Hematopoietic multipotent progenitor cell treated with erythropoietin and hydrocortisone succinate and interleukin-3 and kit ligand, for 15 days (in vitro differentiated cells): ENCODE measurements at places on chromosomes 12 and 14.

GRCh38 chr14:69317102-69317755 is 57.3 kb downstream of the GALNT16 start:
- DNase-seq: no peak

- no peak for DNase-seq
Measured at GRCh38 chr12:105335856-105336255, 5.4 kb downstream of the C12orf75 start.

DNA sequence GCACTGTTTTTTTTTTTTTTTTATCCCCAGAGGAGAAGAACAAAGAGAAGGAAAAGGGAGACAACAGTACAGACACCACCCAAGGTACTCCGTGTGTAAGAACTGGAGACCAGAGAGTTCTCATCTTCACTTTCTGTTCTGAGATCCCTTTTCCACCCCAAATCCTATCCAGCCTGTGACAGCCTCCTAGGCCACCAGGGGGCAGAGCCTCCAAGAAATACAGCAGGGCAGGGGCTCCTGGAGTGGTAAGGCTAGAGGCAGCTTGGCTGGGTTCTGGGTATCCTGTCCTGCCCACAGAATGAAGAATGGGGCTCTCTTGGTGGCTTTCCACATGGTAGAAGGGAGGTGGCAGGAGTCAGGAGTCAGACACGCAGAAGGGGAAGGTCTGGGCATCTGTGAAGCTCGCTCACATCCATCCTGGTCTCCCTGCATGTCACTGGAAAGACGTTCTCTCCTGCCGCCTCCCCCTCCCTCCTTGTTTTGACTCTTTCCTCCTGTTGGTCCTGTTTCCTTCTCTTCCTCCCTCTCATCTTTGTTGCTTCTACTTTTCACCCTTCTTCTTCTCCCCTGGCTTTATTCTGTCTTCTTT is 12.0 kb downstream of the CLSTN3 start:
- peak; percentile 65 for DNase-seq

DNA sequence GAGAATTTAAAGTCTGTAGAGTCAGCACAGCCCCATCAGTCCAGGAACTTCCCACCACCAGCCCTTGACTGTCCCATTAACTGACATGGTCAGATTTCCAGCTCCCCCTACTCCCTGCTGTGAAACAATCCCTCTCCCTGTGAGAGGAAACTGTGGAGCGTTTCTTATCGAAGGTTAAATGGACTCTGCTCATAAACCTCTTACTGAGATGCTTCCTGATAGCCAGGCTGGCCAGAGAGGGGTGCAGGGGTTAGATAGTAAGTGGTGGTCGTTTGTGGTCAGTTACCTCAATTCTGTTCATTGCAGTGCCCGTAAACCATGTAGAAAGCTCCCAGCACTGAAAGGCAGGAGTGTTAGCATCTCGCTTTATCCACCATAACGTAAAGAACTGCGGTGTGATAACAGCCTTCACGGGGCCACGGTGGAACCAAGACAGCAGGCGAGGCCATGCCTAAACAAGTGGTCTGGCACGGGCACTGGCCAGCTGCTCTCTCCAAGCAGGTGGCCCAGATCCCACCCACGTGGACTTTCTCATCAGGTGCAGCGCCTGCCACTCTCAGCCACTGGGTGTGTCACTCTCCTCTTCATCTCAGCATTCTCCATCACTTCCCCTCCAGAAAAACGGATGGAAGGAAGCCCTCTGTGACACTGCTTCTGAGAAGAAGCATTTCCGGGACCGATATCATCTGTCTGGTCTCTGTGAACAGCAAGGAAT is 102.2 kb downstream of the FBXL14 start:
- DNase-seq: no peak

DNA sequence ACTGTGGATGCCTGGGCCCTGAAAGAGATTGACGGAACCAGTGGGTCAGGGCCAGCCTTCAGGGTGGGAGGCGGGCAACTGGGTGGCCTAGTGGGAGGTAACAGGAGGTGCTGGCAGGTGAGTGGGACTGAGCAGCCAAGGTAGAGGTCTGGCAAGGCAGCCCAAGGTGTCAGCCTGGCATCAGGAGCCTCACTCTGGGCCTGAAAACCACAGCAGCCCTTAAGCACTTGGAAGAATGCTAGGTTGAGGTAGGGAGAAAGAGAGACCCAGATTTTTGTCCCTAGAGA is 315.8 kb upstream of the PRICKLE1 start:
- no peak for DNase-seq

GRCh38 chr12:109538191-109538863 is 35.0 kb downstream of the MMAB start:
- no peak for DNase-seq

DNA sequence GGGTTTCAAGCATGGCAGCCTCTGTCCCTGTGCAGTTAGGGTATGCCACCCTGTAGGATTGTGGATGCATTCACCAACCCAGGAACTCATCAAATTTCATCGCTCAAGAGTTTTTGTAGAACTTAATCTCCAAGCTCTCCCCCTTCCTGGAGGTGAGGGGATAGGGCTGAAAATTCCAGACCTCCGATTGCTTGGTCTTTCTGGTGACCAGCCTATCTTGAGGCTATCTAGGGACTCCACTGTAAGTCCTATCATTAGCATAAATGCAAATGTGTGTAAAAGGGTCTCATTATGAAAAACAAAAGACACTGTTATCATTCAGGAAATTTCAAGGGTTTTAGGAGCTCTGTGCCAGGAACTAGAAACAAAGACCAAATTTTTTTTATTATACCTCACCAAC is 244.0 kb downstream of the DUSP6 start:
- DNase-seq: no peak

DNA sequence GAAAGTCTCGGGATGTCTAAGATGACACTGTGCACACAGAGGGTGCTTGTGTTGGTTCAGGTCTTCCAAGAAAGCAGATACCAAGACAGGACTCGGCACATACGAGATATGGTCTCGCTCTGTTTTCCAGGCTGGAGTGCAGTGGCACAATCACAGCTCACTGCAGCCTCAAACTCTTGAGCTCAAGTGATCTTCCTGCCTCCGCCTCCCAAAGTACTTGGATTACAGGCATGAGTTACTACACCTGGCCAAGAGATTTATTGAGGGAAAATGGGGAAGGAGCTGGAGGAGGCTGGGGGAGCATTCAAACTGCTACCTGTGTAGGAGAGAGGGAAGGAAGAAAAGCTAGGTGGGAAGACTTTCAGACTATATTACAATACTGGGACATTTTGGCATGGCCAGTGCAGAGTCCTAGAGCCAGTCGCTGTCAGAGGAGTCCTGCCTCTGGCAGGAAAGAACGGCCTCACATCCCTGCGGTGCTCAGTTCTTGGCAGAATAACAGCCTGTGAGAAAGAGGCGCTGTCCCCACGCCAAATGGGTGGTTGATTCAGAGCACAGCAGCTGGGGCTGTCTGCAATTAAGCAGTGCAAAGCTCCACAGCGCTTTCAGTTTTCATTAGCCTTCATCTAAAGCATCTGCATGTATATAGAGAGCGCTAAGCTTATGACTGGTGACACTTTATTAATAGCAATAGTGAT is 18.3 kb downstream of the SLC17A8 start:
- DNase-seq: no peak

DNA sequence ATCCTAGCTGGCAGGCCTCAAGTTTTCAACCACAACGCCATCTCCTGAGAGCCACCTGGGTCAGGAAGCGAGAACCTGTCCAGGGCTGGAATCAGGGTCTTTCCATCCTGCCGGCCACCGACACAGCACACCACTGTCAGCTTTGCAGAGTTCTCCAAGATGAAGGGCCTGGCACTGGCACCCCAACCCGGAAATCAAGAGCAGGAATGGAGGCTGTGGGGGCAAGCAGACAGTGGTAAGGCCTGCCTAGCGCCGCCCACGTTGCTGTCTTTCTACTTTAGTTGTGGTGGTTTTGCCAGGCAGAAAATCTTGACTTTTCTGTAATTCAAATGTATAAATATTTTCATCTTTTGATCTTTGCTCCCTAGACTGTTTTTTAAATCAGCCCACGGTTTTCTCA is 90.7 kb downstream of the ITPK1 start:
- no peak for DNase-seq

DNA sequence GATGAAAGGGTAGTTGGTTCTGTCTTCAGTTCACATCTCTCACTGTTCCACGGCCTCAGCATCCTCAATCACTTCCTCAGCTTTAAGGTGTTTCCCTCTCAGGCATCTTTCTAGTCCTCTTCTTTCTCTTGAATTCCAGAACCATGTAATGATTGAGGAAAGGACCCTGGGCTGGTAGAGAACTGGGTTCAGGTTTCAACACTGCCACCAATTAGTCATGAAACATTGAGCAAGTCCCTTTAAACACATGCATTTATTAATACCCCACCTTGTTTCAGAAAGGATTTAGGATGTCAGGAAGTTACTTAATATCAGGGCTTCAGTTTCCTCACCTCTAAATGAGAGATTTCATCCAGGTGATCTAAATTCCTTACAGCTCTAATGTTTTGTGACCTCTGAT is 7.2 kb downstream of the DMAC2L start:
- DNase-seq: no peak

DNA sequence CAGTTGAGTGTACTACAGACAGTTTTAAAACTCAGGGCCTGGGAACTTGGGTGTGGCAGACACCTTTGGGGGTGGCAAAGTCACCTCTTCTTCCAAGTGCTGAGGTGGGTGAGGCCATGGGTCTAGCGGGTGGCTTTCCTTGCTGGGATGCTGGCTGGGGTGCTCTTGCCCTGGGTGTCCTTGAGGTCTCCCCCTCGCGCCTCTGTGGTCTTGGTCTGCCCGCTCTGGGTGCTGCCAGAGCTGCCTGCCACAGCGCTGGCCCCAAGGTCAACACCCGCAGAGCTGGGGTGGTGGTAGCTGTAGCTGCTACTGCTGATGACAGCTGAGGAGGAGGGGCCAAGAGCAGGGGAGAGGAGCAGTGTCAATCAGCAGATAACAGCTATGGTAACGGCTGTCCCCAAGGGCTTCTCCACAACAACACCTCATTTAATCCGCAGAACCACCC is 6.8 kb downstream of the KRT74 start:
- DNase-seq: no peak

DNA sequence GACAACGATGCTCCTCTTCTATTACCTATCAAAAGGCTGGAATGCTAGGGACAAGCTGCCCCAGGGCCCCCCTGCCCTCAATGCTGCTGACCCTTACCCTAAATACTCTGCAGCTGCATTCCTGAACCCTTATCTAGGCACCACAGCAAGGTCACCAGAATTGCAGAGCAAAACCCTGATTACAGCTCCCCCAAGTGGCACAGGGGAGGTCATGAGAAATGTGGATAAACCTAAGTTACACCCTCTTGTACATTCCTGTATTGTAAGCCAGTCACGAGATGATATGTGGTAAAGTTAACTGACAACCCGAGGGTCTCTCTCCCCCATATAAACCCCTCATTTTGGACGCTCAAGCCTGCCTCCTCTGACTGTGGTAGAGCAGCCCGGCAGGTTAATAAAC is 411.8 kb upstream of the STXBP6 start:
- DNase-seq: no peak

DNA sequence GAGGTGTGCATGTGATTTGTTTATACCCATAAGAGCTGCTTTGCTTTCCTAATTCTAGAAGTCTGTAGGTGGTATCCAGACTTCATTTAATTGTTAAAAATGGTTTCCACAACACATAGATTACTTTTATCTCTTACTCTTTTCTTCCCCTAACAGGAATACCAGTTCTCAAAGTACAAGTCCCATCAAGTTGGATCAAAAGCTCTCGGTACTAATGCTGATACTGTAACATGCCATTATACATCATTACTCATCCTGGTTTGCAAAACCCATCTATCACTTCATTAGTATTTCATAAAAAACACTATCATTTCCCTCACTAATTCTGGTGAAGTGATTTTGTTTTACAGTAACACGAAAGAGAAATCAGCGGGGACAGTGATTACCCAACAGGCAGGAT is 94.3 kb downstream of the PPP2R5E start:
- no peak for DNase-seq

DNA sequence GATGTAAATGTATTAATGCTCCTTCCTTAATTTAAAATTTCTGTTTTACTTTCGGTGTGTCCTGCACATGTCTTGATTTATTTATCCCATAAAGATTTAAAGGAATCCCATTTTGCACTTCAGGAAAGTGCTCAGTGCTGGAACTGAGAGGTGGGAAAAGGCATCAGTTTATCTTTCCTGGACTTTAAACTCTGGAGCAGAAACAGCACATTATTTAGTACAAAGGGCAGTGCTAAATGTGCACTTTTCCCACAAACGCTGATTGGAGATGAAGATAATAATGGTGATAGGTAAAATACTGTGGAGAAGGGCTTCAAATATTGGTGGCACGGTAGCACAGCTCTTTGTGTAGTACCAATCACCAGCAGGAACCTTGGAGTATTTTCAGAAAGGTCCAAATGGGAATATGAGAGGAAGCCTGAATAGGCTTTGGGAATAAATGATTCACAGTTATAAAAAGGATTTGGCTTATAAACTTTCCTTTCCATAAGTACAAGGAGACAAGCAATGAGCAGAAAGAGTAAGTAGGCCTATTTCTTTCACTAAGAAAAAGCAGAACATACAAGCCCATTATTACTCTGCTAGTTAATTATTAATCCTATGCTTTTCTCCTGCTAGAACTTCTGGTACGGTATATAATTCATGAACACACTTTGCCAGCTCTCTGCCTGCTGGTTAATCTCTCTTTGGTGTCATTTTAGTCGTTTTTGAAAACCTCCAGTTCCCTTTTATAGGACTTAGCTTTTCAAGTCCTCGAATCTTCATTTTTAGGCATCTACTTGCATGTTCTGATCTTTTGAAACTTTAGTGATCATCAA is 58.3 kb downstream of the SLC15A5 start:
- DNase-seq: no peak

GRCh38 chr12:109710205-109710746 is 3.3 kb upstream of the FAM222A start:
- no peak for DNase-seq

DNA sequence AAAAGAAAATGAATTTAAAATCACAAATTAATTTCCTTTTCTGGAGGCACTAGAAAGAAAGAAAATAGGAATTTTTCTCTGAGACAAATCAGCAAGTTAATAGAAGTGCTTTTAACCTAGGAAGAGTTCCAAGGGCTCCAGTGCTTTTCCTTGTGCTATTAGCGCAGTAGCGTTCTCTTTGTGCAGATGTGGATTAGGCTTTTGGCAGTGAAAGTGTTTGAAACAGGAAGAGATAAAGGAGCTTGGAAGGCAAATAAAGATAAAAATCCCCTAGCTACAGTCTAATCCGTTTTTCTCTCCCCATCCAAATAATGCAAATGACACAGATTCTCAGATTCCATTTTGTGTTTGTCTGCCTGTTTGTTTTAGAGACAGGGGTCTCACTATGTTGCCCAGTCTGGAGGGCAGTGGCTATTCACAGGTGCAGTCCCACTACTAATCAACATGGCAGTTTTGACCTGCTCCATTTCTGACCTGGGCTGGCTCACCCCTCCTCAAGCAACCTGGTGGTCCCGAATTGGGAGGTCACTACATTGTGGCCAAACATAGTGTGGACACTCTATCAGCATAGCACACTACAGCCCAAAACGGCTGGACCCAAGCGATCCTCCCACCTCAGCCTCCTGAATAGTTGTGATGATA is 166.1 kb downstream of the PAWR start:
- DNase-seq: no peak

- DNase-seq: no peak
Measured at GRCh38 chr14:74569387-74569786, 42.6 kb downstream of the LTBP2 start.
